ENCODE measurements at places on chromosomes 12 and 14.

- peak; percentile 26 for DNase-seq
Measured at GRCh38 chr12:84793558-84794367, 118.8 kb downstream of the SLC6A15 start.

GRCh38 chr12:50806176-50806575, 36.5 kb upstream of the TMPRSS12 start:
- DNase-seq, result no peak

GRCh38 chr12:32494656-32495055, 95.3 kb downstream of the FGD4 start:
- no peak for DNase-seq

DNA sequence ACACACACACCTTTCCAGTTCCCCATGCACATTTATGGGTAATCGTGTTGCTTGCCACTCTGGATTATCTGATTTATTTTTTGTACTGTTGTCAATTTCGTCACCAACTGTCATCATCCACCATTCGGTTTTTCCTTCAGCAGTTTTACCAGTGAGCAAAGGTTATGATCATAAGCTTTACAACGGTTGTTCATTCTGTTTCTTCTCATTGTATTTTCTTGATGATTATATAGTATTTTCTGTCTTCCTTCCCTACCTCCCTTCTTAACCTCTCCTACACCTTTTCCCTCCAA, 680 bp downstream of the NECAP1 start:
- peak; percentile 23 for DNase-seq

DNA sequence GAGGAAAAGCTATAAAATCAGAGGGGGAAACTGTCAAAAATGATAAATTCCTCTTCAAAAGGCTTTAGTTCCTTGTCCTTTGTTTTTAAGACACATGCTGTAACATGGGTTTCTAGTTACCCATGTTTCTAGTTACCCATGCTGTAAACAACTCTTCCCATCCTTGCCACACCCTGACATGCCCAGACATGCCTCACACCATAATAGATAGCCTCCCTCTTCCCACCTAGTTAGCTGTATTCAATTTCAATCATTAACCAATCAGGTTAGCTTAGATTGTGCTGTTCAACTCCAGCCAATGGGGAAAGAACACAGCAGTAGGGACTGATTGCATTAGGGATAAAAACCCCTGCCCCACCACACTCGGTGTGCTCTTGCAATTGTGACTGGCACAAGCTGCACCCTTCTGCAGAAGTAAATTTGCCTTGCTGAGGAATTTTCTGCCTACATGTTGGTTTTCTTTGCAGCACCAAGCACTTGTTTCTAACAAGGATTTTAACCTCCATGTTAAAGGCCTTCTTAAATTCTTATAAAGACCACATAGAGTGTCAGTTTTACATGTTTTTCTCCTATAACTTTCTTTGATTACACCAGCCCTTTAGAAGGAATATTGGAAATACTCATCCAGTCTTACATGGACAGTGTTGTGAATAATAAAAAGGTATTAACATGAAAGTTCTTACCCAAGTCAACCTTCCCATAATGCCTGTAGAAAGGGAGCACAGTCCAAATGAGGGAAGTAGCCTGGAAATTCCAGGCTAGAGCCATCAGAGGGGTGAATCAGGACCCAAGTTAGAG, 32.5 kb upstream of the LALBA start:
- no peak for DNase-seq

DNA sequence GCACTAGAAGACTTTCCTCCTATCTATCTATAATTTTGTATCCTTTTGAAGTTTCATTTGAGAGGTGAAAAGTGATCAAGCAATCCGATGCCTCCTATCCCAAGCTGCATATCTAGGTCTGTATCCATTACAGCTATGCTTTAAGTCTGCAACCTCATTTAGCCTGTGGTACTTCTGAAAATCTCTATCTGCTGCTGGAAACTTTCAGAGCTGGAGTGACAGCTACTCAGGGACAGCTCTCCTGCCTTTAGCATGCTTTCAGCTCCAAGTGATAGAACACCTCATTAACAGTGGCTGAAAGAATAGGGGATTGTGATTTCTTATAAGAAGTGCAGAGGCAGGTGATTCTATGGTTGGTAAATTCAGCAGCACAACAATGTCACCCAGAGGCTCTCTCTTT, 1153.5 kb downstream of the AACS start:
- no peak for DNase-seq

GRCh38 chr14:68941820-68942219, 37.3 kb downstream of the ACTN1 start:
- no peak for DNase-seq

DNA sequence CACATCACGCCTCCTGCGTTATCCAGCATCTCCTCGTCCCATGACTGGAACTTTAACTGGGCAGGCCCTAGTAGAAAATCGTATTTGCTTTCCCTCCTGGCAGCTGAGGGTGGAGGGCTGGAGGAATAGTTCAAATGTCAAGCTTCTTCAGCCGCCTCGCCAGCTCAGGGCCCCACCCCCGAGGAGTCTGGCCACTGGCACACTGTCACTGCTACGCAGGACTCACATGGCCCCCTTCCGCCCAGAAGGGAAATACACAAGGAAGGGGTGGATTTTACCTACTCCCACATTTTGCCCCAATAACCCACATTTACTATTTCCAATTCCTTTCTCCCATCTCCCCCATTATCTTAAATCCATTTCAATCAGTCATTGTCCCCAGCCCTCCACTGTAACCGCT, 8.6 kb downstream of the SLC6A13 start:
- DNase-seq, result no peak
